ENCODE measurements at places on chromosomes 11 and 22. TPM values are rescaled to one million over a fixed set of nuclear protein-coding genes. Genes with fewer than 3 reads are reported as not detected.
A peak's percentile ranks its signal among the peaks of the same experiment; 100 is the strongest.

Gene SMC1B
- total RNA-seq, result not detected

Gene CBLIF
- total RNA-seq, result not detected

Gene SYNGR1
- total RNA-seq, result 8.5 TPM

Gene TMEM45B
- total RNA-seq, result 0.39 TPM

Gene SYCE3
- total RNA-seq, result not detected

Gene SCGB1D2
- total RNA-seq, result not detected

- H3K27ac ChIP-seq, result no peak overlapping the region
- no peaks in the 10 kb centered on the region for H3K27me3 ChIP-seq
- no peaks in the 10 kb centered on the region for H3K4me1 ChIP-seq
- no peaks in the 10 kb centered on the region for H3K36me3 ChIP-seq
- H3K4me3 ChIP-seq, result no peak overlapping the region
Measured at GRCh38 chr11:69480547-69481392, 693 bp upstream of the LINC01488 start.

GRCh38 chr11:83302151-83302550 lies 16.0 kb upstream of the CCDC90B start:
- H3K4me1 ChIP-seq, result no peaks in the 10 kb centered on the region
- no peak for DNase-seq
- no peak overlapping the region for H3K4me3 ChIP-seq
- no peaks in the 10 kb centered on the region for H3K36me3 ChIP-seq
- no peaks in the 10 kb centered on the region for H3K27me3 ChIP-seq
- no peak overlapping the region for H3K27ac ChIP-seq

GRCh38 chr11:88117281-88117858 lies 57.9 kb downstream of the RAB38 start:
- H3K4me3 ChIP-seq, result no peak overlapping the region
- H3K4me1 ChIP-seq, result no peaks in the 10 kb centered on the region
- no peak overlapping the region for H3K27ac ChIP-seq
- H3K36me3 ChIP-seq, result no peaks in the 10 kb centered on the region
- no peak for DNase-seq

- no peaks in the 10 kb centered on the region for H3K36me3 ChIP-seq
- no peaks in the 10 kb centered on the region for H3K4me1 ChIP-seq
- no peaks in the 10 kb centered on the region for H3K27me3 ChIP-seq
- no peak overlapping the region for H3K4me3 ChIP-seq
- DNase-seq, result peak; percentile 59
Measured at GRCh38 chr22:47189056-47189916, 426.8 kb downstream of the TBC1D22A start.

- H3K36me3 ChIP-seq, result peaks cover 66% of the 10 kb centered on the region
- peak overlapping the region; percentile 82 for H3K27ac ChIP-seq
Measured at GRCh38 chr11:130125638-130126037, 33.9 kb upstream of the ST14 start.

DNA sequence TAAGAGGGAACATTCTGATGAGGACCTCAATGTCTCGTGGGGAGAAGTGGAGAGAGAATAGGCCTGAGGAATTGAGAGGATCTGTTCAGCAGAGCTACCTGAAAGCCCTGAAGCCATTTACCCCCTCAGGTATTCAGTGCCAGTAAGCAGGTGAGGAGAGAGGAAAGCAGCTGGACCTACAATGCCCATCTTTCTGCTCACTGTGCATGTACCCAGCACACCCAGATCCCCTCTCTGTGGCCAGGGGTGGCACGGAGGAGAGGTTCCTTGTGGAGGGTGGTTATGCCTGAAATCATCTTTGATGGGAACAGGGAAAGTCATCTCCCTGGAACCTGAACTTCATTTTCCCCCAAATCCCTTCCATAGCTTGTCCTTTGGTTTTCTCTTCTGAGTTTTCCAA lies 277.8 kb upstream of the B3GAT1 start:
- no peak overlapping the region for H3K4me3 ChIP-seq
- peak; percentile 32 for DNase-seq
- H3K27me3 ChIP-seq, result no peaks in the 10 kb centered on the region
- H3K36me3 ChIP-seq, result no peaks in the 10 kb centered on the region
- no peak overlapping the region for H3K27ac ChIP-seq

- H3K36me3 ChIP-seq, result peaks cover 17% of the 10 kb centered on the region
- no peak overlapping the region for H3K4me3 ChIP-seq
- peaks cover 37% of the 10 kb centered on the region for H3K4me1 ChIP-seq
- no peak for DNase-seq
- H3K27me3 ChIP-seq, result no peaks in the 10 kb centered on the region
Measured at GRCh38 chr11:46465683-46466082, 74.1 kb upstream of the CHRM4 start.

- H3K27ac ChIP-seq, result no peak overlapping the region
- H3K4me1 ChIP-seq, result no peaks in the 10 kb centered on the region
- H3K27me3 ChIP-seq, result no peaks in the 10 kb centered on the region
- H3K4me3 ChIP-seq, result no peak overlapping the region
- H3K36me3 ChIP-seq, result no peaks in the 10 kb centered on the region
- no peak for DNase-seq
Measured at GRCh38 chr11:20022363-20023081, 137.8 kb downstream of the DBX1 start.

GRCh38 chr22:30728826-30729225 lies 34.2 kb downstream of the OSBP2 start:
- no peak for DNase-seq
- H3K27ac ChIP-seq, result no peak overlapping the region
- no peaks in the 10 kb centered on the region for H3K4me1 ChIP-seq

GRCh38 chr11:9899676-9900075 lies 235.8 kb downstream of the SWAP70 start:
- no peak overlapping the region for H3K27ac ChIP-seq
- H3K36me3 ChIP-seq, result no peaks in the 10 kb centered on the region
- peaks cover 3% of the 10 kb centered on the region for H3K4me1 ChIP-seq
- H3K4me3 ChIP-seq, result no peak overlapping the region
- H3K27me3 ChIP-seq, result no peaks in the 10 kb centered on the region
- DNase-seq, result no peak

GRCh38 chr22:17964156-17964555 lies 60.2 kb downstream of the MICAL3 start:
- no peak overlapping the region for H3K27ac ChIP-seq
- peak; percentile 60 for DNase-seq

GRCh38 chr11:42023267-42023666 lies 563.8 kb upstream of the LRRC4C start:
- no peak for DNase-seq
- H3K27me3 ChIP-seq, result no peaks in the 10 kb centered on the region
- no peak overlapping the region for H3K27ac ChIP-seq

DNA sequence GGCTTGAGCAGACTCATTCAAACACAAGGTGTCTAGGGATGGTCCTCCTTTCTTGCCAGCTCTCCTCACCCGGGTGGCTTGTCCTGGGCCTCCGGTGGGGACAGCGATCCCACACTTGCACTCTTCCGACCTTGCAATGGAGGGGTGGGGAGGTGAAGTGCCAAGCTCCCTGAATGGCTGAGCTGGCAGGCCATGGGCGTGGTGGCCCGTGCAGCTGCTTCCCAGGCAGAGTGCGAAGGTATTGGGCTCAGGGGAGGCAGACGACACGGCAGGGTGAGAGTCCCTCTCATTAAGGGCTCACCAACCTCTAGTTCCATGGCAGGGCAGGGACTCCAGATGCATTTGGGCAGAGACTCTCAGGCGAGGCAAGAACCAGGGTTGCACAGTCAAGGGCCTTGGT lies 11.0 kb upstream of the RASL10A start:
- H3K36me3 ChIP-seq, result no peaks in the 10 kb centered on the region
- no peak for DNase-seq
- H3K27me3 ChIP-seq, result no peaks in the 10 kb centered on the region
- H3K4me1 ChIP-seq, result peaks cover 5% of the 10 kb centered on the region
- no peak overlapping the region for H3K4me3 ChIP-seq

GRCh38 chr11:122354025-122354697 lies 238.1 kb upstream of the BLID start:
- H3K27ac ChIP-seq, result no peak overlapping the region
- no peaks in the 10 kb centered on the region for H3K36me3 ChIP-seq
- no peak overlapping the region for H3K4me3 ChIP-seq
- no peaks in the 10 kb centered on the region for H3K4me1 ChIP-seq
- DNase-seq, result no peak
- no peaks in the 10 kb centered on the region for H3K27me3 ChIP-seq

- H3K27me3 ChIP-seq, result no peaks in the 10 kb centered on the region
- no peak for DNase-seq
- no peaks in the 10 kb centered on the region for H3K36me3 ChIP-seq
- H3K4me3 ChIP-seq, result no peak overlapping the region
- no peaks in the 10 kb centered on the region for H3K4me1 ChIP-seq
Measured at GRCh38 chr22:28223826-28224225, 304.8 kb upstream of the PITPNB start.

DNA sequence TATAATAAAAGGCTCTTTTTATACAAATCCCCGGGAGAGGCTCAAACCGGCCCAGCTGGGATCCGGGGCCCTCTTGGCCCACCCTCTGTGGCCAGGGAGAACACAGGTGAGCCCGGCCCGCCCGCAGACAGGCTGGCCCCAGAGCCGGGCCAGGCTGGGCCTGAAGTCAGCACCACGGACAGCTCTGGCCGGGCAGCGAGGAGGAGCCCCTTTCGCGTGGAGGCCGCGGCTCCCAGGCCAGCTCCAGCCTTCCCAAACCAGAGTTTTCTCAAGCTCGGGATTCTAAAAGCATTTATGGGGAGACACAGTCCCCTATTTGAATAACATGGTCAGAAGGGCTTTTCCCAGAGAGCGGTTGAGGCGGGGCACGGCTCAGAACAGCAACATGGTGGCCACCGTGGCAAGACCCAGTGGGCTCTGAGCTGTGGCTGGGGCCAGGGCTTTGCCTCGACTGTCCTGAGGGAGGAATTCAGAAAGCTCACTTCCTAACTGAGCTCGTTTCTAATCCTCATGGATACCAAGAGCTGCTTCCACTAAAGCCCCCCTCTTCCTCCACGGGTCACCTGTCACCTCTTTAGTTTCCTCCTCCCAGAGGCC lies 115.4 kb downstream of the BRD1 start:
- no peaks in the 10 kb centered on the region for H3K4me1 ChIP-seq
- no peak overlapping the region for H3K4me3 ChIP-seq
- peak; percentile 56 for DNase-seq

- no peak overlapping the region for H3K4me3 ChIP-seq
- no peaks in the 10 kb centered on the region for H3K27me3 ChIP-seq
- peaks cover 34% of the 10 kb centered on the region for H3K4me1 ChIP-seq
- DNase-seq, result no peak
- H3K27ac ChIP-seq, result no peak overlapping the region
Measured at GRCh38 chr11:123428116-123428715, 1.9 kb upstream of the GRAMD1B start.

DNA sequence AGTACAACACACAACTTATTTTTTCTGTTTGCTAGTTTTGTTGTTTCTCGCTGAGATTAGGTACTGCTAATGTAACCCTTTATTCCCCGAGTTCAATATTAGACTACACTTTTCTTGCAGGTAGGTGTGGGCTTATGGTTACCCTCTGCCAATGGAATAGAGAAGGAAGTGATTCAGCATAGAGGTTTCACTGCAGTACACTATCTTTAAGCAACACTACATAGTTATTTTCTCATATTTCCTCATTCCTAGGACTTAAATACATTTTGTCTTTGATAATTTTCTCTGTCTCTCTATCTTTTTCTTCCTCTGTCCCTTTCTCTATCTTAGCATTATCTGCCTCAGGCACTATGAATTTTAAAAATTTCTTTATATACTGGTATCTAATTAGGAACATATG lies 791.0 kb downstream of the FAM181B start:
- no peaks in the 10 kb centered on the region for H3K27me3 ChIP-seq
- no peak for DNase-seq
- H3K4me1 ChIP-seq, result no peaks in the 10 kb centered on the region
- no peaks in the 10 kb centered on the region for H3K36me3 ChIP-seq

- no peak overlapping the region for H3K4me3 ChIP-seq
- H3K27ac ChIP-seq, result no peak overlapping the region
- no peak for DNase-seq
Measured at GRCh38 chr22:41561335-41561734, 525 bp downstream of the CSDC2 start.

DNA sequence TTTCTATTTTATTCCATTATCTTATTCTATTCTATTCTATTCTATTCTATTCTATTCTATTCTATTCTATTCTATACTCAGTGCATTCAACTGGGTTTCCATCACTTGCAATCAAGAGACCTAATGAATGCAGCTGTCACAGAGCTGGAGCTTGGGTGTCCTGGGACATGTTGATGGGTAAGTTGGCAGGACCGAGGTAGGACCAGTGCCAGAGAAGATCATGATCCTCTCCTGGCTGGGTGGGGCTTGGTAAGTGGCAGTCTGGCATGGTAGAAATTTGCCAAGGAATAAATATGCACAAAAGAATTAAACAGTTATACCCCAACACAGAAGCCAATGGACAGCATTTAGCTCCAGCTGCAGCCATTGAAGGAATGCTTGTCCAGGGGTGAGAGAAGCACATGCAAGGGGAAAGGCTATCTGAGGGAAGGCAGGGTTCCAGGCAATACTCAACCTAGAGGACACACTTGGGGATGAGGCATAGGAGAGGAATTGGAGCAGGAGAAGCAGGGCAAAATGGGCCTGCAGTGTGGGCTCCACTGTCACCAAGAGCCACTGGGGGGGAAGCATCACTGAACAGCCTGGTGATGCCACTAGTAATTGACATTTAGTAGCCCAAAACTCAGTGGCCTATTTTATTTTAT lies 97.0 kb upstream of the CD82 start:
- no peak overlapping the region for H3K4me3 ChIP-seq
- no peak for DNase-seq
- H3K4me1 ChIP-seq, result no peaks in the 10 kb centered on the region

DNA sequence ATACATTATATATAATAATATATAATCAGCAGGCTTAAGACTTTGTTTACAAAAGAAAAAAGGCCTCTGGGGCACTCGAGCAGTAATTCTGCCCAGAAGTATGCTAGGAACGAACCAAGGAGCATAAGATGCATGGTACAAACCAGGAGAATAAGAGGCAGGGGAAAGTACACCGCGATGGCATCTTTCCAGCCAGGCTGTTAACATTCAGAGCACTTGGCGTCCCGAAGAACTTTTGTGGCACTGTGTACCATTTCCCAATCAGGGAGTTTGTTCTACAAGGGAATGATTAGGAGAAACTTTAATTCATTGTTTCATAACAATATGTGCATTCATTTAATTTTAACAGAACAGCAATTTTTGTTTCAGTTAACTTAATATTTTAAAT lies 125.1 kb downstream of the WT1 start:
- H3K27ac ChIP-seq, result no peak overlapping the region
- no peaks in the 10 kb centered on the region for H3K36me3 ChIP-seq
- H3K27me3 ChIP-seq, result no peaks in the 10 kb centered on the region
- H3K4me1 ChIP-seq, result no peaks in the 10 kb centered on the region
- no peak overlapping the region for H3K4me3 ChIP-seq

DNA sequence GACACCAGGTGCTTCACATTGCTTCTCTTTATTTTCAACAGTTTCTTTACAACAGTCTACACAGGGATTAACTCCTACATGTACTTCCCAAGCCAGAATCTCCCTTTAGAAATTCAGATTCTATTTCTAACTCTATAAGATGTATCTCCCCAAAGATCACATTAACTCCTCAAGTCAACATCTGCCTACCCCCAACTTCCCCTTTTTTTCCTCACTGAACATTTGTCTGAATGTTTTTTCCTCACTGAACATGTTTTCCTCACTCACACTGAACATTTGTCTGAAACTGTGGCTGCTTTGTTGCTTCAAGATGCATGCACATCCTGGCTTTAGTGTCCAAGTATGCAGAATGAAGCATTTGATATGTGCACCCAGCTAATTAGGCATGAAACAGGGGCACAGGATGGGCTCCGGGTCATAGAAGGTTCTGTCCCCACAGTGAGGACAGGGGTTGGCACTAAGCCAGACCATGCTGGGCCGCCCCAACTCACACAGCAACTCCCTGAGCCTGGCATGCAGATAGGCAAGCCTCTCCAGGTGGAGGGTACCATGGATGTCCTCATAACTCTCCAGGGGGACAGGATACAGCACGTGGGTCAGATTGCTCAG lies 11.3 kb downstream of the PRAME start:
- no peak overlapping the region for H3K27ac ChIP-seq
- H3K4me3 ChIP-seq, result no peak overlapping the region
- no peaks in the 10 kb centered on the region for H3K4me1 ChIP-seq
- no peaks in the 10 kb centered on the region for H3K36me3 ChIP-seq
- no peak for DNase-seq
- H3K27me3 ChIP-seq, result no peaks in the 10 kb centered on the region

Data from spleen (tissue), 13 donors.